ENCODE measurements at places on chromosomes 16 and 17.

DNA sequence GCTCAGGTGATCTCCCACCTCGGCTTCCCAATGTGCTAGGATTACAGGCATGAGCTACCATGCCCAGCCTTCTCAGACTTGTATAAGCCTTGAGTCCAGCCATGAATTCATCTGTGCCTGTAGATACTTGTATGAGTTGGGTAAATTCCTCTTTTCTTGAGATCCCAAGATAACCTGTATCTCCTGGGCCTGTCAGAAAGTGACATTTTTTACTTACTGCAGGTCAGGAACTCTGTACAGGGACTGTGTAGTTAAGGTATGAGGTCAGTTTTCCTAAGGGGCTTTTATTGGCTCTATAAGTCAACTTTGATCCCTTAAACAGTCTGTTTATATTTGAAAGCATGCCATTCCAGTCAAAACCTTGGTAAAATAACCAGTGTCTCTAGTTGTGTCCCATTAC, 106.3 kb upstream of the HAS3 start:
- DNase-seq, result no peak

DNA sequence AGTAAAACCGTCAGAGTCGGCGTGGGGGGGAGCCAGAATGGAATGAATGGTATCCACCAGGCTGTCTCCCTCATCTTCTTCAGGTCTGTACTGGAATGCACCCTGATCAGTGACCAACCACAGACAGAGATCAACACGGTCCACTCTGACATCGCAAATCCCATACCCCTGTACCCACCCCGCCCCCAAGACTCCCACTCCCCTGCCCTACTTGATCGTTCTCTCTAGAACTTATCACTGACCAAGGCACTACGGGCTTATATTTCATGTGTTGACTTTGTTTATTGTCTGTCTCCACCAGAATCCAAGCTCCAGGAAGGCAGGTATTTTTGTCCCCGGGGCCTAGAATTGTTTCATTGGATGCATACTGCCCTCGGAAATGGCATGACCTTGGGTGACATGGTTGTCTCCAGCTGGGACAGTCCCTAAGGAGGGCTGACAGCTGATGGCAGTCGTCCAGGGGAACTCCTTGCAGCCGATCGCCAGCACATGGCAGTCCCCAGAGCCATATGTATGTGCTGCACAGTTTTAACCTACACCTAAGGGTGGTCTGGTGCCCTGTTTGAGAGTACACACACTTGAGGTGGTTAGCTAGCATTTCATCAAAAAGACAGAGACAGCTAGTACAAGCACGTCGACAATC, 526 bp upstream of the MFSD6L start:
- no peak for DNase-seq

DNA sequence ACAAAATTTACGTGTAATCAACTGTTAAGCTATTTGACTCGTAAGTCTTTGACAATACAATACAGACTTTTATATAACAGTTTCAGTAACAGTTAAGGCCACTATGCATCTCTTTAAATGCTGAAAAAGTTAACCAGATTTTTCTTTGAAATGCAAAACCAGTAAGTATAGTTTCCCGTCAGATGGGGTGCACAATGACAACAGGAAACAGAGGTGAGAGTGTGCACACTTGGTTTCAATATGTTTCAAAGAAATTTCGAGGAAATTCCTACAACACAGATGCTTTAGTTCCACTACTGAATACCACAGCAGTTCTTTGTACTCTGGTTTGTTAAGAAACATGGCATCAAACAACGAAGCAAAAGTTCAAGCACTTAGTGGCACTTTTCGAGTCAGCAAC, 48.4 kb downstream of the RNF157 start:
- DNase-seq, result no peak

DNA sequence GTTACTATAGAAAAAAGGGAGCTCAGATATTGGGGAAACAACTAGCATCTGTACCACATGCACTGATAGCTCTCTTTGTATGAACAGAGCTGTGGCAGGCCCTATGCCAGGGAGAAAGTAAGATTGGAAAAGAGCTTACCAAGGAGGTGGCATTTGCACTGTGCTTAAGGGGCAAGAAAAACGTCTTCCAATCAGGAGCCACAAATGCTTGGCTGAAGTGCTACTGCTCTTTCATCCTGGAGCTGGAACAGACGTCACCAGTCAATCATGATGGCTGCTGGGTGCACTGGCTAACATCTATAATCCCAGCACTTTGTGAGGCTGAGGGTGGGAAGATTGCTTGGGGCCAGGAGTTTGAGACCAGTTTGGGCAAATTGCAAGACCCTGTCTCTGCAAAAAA, 218.5 kb downstream of the SEC14L1 start:
- DNase-seq, result no peak

DNA sequence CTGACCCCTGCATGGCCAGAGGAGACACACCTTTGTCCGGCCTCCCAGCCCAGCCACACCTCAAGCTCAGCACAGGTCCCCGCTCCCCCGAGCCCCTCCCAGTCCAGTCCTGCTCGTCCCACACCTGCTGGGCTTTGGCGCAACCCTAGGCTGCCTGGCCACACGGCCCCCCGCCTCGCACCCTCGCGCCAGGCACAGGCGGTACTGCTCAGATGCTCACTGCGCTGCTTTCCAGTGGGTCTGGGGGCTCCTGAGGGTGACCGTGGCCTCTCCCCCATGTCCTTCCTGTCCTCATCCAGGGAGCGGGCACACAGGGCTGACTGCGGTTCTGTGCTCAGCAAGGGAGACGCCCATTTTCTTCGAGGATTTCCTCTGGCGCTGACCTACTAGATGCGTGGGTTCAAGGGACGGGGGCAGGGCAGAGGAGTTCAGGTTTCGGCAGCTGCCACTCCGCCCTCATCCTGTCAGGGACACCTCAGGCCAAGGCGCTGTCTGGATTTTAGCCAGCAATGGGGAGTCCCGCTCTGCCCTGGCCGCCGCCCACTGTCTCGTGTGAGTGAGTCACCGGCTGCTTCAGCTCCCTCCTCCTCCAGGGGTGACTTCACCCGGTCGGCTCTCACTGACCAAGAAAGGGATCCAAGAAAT, 118.0 kb upstream of the ZNF469 start:
- DNase-seq, result no peak

GRCh38 chr16:84740596-84741116, 40.9 kb downstream of the USP10 start:
- peak; percentile 24 for DNase-seq

All from NCI-H1092 treated with DMSO at 0.1 percent for 48 hours (cell line).